ENCODE measurements at places on chromosomes 7 and 10.

DNA sequence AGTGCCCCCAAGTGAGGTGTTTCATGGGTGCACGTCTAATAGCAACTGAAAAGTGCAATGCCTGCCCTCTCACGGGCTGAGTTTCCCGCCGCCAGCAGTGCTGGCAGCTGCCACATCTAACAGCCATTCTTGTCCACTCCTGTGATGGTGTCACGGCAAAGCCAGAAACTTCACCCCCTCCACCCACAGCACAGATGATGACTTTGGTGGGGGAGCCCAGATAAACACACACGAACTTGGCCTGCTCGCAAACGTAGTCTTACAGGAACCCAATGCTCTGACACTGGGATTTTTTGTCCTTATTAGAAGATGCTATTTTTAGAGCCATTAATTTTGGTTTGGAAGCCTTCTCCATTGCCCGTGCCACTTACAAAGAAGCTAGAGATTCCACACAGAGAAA is 26.7 kb downstream of the CPXM2 start:
- DNase-seq: no peak

- DNase-seq: no peak
Measured at GRCh38 chr7:155863721-155864151, 51.5 kb upstream of the SHH start.

DNA sequence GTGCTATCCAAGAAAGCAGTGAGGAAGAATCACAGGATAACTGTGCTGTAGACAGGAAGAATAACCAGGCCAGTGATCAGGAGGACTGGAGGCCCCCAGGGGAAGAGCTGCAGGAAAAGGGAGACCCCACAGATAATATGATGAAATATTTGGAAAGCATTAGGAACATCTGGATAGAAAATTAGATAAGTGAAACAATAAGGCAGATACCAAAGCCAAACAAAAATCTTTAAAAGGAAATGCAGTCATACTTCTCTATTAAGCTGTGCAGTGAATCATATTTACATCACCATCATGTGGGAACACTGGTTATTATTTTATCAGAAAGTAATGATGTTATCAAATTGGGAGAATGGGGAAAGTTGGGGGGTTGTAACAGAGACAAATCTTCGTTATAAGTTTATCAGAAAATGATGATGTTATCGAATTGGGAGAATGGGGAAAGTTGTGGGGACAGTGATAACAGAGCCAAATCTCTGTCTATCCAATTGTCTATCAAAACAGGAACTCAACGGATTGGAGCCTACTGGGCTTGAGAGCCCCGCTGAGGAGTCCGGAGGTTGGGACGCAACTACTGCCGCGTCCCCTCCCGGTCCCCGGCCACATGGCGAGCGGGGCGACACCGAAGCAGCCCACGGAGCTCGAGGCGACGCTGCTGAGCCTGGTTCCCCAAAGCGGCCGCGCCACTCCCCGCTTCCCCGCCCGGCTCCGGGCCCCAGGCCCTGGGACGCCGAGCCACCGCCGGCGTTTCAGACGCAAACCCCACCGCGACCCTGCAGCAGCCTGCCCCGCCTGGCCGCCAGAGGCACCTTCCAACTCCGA is 14.0 kb upstream of the RALA start:
- peak; percentile 25 for DNase-seq

- DNase-seq: no peak
Measured at GRCh38 chr10:88169037-88169319, 305.6 kb downstream of the PTEN start.

DNA sequence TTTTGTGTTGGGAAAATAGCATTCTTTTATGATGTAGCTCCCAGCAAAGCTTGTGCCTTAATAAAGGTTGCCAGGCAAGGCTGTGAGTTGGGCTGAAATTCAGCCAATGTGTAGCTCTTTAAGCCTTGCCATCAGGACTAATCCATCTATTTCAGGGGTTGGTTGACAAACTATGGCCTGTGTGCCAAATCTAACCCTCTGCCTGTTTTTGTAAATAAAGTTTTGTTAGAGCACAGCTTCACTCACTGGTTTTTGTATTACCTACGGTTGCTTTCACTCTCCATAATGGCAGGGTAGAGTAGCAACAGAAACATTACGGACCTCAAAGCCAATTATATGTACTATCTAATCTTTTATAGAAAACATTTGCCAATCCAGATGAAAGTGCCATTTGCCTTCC is 638.1 kb upstream of the POT1 start:
- DNase-seq: no peak

DNA sequence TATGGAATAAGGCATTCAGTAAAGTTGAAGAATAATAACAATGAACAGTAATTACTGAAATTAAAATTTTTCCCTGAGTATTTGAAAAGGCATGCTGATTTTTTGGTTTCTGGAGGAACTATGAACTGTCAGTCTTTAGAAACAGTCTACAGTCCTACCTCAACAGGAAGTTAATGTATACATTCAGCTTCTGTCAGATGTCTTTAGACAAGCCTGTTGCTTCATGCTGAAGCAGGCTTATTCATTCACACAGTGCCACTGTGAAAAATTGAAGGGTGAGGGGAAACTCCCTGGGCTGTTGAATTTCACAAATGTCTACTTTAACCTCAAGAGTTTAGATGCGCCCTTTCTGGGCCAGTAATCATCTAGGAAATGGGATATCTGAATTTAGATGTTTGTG is 3.5 kb downstream of the NRF1 start:
- DNase-seq: no peak

DNA sequence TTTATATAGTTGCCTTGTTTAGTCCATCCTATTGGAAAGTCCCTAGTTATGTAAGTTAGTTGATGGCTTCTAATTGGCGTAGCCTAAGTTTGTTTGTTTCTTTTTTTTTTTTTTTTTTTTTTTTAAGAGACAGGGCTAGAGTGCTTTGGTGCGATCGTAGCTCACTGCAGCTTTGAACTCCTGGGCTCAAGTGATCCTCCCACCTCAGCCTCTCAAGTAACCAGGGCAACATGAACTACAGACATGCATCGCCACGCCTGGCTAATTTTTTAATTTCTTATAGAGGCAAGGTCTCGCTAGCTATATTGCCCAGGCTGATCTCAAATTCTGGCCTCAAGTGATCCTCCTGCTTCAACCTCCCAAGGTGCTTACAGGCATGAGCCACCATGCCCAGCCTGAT is 7.1 kb downstream of the CSGALNACT2 start:
- no peak for DNase-seq

GRCh38 chr7:37336259-37336658 is 112.4 kb downstream of the ELMO1 start:
- no peak for DNase-seq

DNA sequence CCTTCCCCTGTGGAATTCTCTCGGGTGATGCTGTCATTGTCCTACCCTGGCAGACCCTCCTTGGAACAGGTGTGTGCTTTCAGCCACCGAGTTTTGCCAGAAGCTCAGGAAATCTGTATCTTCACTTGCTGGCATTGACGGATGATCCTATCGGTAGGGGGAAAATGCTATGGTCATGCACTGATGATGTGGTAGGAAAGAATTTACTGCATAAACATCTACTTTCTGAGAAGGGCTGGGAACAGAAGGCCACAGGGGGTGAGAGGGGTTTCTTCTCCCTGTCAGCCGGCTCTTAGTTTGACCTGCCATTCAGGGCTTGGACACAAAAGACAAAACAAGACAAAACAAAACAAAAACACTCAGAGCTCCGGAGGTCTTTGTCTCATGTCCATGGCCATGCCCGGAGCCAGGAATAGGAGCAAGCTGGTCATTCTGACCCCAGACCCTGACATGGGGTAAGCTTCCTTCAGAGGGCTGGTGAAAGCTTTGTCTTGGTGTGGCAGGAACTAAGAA is 43.6 kb upstream of the CARD11 start:
- DNase-seq: no peak

GRCh38 chr7:124914298-124914697 is 15.3 kb downstream of the POT1 start:
- no peak for DNase-seq

DNA sequence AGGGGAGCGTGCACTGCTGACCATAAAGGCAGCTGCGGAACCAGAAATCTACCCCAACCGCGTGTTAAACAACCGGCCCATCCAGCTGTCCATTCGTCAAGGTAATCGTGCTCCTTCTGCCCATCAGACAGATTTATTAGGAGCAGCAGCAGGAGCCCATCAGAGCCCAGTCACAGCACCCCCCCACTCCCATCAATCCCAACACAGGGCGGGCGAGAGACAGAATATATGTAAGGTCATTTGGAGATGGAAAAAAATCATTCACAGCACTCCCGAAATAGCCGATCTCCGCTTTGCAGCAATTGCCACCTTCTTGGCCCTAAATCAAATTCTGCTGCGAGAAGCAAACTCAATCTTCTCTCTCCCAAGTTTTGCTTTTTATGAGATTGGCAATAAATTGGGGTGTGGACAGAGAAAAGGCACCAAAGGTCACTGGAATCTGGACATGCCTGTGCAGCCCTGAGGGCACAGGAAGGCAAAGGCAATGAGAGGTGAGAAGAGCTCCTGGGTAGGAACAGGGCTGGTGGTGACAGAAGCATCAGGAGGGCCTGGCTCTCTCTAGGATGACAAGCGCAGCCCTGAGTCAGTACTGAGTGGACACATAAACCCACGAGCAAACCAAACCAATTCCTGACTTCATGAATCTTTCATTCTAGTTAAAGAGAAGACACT is 145.0 kb upstream of the ZMIZ1 start:
- DNase-seq: no peak

DNA sequence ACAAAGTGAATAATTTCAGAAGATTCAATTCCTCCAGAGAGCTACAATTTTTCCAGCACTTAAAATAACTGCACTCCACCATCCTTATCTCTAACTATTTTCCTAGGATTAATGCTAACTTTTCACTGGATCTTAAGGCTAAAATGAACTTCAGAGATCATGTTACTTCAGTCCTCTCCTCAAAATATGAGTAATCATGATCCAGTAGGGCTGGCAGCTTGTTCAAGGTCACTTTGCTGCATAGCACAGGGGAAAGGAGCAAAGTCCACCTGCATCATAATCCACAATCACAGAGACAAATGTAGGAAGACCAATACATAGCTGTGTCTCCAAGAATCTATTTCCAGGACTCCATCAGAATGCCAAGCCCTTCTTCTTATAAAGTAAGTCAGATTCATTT is 150.3 kb downstream of the LRRTM3 start:
- DNase-seq: no peak

GRCh38 chr7:110774071-110774470 is 316.9 kb upstream of the LRRN3 start:
- DNase-seq: no peak

GRCh38 chr7:34673066-34673465 is 15.0 kb downstream of the NPSR1 start:
- DNase-seq: no peak

- no peak for DNase-seq
Measured at GRCh38 chr10:5449227-5449626, 36.9 kb downstream of the NET1 start.

DNA sequence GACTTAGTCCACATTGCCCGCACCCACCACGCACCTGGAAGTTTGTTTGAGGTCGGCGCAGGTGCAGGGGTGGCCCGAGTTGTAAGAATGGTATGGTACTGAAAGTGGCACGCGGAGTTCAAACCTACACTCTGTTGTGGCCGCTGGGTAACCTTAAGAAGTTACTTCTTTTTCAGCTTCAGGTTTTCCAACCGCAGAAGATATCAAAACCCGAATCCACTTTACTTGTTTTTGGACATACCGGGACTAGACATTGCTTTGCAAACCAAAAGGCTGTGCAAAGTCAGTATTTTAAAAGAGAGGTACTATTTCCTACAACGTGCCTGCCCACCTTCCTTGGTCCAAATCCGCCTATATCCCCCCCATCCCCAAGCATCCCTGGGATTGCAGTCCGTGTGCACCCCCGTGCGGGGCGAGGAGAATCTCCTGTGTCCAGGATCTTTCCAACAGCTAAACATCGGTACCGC is 1.0 kb downstream of the IGFBP3 start:
- no peak for DNase-seq

DNA sequence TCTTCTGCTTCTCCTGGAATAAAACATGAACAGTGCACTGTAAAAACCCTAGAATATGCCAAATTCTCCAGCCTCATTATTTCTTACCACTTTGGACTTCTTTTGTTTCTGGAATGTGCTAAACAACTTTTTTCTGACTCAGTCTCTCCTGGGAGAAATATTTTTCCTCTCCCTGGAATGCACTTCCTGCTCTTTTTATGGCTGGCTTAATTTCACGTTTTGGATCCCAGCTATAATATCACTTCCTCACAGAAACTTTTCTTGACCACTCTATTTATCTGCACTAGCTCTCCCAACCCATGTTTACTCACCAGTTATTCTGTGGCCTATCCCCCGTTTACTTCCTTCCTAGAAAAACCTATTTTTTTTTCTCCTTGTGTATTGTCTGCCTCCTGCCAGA is 26.7 kb downstream of the ABCB5 start:
- no peak for DNase-seq

DNA sequence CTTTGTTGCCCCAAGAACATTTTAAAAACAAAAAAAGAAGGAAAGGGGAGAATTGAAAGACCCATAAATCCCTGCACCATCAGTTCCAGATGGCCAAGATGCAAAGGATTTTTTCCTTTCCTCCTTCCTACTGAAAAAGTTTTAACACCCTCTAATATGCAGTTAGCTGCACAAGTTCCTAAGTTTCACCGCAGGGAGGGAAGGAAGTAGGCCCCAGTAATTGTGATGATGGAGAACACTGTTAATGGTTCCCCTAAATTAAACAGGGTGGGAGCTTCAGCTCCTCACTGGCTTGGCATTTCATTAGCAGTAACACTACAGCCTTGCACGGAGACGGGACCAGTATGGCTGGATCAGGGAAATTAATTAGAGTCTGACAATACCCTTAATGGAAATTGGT is 63.7 kb upstream of the PPIF start:
- DNase-seq: no peak

- DNase-seq: no peak
Measured at GRCh38 chr10:48511875-48512231, 93.0 kb downstream of the ARHGAP22 start.

DNA sequence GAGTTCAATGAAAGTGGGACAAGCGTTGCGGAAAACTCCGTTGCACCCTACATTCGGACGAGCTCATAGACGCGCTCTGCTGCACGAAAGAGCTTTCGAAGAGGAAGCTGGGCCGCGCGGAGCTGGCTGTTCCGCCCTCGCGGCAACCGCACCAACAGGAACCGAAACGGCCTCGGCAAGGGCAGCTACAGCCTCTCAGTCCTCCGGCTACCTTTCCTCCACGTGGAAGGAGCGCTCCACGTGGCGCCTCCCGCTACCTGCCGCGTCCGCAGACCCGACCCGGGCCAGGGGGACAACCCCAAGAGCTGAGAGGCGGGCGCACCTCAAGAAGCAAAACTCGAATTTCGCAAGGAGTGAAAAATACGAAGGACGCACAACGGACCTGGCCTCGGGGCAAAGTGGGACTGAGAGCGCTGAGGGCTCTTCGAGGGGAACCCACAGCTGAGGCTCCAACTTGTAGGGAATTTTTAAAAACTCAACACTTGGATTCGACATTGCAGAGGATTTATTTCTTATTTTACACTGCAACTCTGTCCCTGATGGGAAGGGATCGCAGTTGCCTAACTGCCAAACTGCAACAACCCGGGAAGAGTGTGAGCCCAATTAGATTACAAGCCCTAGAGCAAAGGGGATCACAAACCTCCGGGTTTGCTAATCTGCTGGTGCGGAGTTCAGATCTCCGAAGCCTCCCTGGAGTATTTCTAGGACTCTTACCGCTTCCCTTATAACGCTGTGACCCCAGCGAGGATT is 1.4 kb downstream of the HPSE2 start:
- DNase-seq: peak; percentile 65

All from activated B cell treated with CpG ODN at 0.5 μM for 24 hours (primary cell).